ENCODE measurements at places on chromosomes 12 and 14.
A peak's percentile ranks its signal among the peaks of the same experiment; 100 is the strongest.

DNA sequence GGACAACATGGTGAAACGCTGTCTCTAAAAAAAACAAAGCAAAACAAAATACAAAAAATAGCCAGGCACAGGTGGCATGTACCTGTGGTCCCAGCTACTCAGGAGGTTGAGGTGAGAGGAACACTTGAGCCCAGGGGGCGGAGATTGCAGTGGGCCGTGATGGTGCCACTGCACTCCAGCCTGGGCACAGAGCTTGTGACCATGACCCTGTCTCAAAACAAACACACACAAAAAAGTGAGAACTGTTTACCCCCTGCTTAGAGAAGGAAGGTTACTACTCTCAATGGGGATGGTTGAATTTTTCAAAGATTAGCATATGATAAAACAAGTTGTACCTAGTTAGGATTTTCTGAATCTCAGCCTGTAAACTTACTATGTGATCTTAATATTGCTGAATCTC lies 68.0 kb downstream of the ZFP36L1 start:
- no peak for DNase-seq

DNA sequence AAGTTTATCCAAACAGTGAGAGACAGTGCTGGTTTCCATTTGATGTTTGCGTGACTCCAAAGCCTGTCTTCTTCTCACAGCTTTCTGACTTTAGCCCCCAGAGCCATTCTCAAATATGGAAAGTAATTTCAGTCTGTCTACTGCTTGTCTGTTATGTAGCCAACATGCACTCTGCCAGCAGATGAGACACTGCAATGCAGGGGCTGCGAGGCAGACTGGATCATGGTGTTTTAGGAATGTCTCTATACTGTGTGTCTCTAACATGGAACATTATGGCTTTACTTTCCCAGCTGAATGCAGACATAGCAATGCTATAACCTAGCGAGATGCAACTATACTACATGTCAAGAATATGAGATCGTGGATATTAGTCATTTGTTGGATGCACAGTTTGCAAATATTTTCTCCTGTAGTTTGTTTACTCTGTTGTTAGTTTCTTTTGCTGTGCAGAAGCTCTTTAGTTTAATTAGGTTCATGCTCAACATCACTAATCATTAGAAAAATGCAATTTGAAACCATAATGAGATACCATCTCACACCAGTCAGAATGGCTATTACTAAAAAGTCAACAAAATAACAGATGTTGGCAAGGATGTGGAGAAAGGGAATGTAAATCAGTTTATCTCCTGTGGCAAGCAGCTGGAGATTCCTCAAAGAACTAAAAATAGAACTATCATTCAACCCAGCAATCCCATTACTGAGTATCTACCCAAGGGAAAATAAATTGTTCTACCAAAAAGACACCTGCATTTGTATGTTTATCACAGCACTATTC lies 235.8 kb upstream of the TMTC1 start:
- no peak for DNase-seq

- DNase-seq: no peak
These were observed 15.2 kb upstream of the CCT2 start for GRCh38 chr12:69570000-69570516.

DNA sequence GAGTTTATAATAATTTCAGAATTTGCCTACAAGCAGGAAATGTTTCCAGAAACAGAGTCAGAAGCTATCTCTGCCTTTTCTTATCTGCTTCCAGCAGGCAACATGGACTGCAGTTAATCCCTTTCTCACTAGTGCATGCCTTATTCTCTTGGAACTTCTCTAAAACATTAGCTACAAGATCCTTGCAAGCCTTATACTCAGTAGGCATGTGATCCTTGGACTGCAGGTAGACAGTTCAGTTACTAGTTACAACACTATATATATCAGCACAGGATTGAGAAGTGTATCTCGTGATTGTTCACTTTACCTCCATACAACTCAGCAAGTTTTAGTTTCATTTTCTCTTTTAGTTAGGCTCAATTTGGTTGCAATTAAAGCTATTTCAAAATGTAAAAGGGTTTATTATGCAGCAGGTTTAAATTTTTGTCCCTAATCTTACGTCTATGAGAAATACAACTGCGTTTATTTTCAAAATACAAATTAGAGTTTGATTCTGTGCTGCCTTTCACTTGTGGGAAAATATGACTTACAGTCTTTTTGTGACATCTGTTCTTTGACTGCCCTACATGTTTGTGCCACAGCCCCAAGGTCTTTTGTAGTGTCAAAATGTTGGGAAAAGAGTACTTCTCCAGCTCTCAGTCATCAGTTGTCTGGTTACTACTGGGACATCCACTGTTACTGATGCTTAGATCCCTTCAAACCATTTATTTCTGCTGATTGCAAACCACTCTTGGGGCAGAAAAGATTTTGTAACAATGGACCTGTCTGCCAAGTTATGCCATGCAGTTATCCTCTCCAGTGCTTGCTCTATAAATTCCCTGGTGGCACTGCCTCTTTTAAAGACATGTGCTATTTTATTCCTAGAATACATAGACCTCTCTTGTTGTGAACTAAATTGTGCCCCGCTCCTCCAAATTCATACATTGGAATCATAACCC lies 709.0 kb upstream of the FOXG1 start:
- DNase-seq: peak; percentile 4

DNA sequence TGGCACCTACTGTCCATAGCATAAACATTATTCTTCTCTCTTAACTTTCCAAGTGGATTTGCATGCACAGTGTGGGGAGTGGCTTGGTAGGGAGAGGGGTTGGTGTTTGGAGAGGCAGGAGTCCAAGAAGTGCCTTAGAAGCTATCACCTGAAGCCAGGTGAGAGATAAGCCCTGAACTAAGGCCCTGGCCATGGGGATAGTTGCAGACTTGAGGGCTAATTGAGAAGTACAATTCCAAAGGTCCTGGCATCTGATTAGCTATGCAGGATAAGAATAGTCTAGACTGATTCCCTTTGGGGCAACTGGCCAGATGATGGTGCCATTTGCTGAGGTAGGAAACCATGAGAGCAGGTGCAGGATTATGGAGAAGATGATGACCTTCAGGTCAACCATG lies 2.0 kb upstream of the PCK2 start:
- DNase-seq: no peak

GRCh38 chr12:102462386-102462785 lies 18.0 kb downstream of the IGF1 start:
- no peak for DNase-seq

- no peak for DNase-seq
These were observed 5.5 kb downstream of the ZCCHC8 start for GRCh38 chr12:122495258-122495657.

DNA sequence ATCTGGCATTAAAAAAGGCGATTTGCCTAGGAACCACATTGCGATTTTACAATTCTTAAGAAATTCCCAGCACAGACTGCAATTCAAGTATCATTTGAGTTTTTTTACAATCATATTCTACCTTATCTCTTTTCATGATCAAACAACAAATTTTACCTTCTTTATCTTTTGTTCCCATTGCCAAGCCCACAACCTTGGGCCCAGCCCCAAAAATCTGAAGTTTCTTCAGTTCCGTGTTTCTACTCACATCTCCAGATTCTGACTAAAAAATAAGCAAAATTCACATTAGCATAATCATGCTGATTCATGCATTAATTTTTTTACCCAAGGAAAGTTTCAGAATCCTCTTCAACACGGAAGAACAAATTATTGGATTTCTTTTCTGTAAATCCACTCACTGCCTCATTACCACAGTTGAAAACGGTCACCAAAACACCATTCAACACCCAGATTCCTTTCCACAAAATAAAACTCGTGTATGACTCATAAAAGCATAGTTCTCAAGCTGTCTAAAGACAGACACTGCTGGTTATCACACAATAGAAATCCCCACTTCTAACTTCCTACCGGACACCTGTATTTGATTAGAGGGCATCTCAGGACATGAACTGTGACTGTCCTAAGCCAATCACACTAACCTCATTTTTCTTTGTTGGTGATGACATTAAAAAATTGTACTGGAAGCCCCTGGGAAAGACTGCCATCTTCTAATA lies 32.7 kb downstream of the KDM5A start:
- DNase-seq: no peak

DNA sequence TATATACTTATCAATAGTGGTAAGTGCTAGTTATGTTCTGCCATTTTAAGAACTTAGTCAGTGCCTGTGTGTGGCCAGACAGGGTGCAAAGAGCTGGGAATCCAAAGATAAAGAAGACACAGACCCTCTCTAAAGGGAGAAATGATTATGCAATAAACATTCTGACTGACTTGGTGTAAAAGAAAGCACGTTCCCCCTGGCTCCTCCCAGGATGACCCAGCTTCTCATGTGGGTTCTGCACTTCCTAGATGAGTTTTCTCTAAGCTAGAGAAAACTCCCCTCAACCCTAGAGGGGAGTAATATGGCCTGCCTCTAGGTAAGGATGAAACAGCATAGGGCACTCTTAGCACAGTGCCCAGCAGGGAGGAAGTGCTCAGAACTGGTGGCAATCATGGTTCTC lies 231.2 kb downstream of the VRK1 start:
- no peak for DNase-seq

- no peak for DNase-seq
These were observed 631.8 kb downstream of the TMTC2 start for GRCh38 chr12:83318386-83319098.

DNA sequence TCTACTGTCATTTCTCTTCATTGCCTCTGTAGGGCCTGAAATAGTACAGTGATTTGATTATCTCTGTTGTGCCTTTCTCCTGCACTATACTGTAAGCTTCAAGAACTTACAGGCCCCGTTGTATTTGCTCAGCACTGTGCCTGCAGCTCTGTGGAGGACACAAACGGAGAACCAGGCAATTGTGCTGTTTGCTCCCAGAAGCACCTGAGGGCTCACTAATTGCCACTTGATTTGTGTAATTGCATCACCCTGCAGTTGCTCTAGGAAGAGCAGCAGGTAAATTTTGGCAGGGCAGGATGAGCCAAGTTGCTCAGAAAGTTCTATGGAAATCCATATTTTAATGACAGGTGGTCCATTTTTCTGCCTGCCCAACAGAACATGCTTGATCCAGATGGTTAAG lies 11.6 kb upstream of the KRT82 start:
- DNase-seq: no peak

GRCh38 chr14:75068294-75069120 lies 934 bp upstream of the ZC2HC1C start:
- peak; percentile 78 for DNase-seq

- peak; percentile 65 for DNase-seq
These were observed 437 bp downstream of the ERO1A start for GRCh38 chr14:52694761-52695480.

- DNase-seq: peak; percentile 8
These were observed 653.9 kb upstream of the TBX3 start for GRCh38 chr12:115337693-115338543.

DNA sequence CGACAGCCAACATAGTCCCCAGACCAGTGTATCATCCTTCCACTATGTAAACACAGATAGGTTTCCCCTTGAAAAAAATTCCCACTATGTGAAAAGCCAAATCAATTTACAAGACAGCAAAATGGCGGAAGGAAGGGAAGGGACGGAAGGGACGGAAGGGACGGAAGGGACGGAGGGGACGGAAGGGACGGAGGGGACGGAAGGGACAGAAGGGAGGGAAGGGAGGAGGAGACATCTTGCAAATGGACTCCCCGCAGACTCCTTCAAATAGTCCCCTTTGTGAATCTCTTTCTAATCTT lies 75.3 kb downstream of the NINJ2 start:
- no peak for DNase-seq

DNA sequence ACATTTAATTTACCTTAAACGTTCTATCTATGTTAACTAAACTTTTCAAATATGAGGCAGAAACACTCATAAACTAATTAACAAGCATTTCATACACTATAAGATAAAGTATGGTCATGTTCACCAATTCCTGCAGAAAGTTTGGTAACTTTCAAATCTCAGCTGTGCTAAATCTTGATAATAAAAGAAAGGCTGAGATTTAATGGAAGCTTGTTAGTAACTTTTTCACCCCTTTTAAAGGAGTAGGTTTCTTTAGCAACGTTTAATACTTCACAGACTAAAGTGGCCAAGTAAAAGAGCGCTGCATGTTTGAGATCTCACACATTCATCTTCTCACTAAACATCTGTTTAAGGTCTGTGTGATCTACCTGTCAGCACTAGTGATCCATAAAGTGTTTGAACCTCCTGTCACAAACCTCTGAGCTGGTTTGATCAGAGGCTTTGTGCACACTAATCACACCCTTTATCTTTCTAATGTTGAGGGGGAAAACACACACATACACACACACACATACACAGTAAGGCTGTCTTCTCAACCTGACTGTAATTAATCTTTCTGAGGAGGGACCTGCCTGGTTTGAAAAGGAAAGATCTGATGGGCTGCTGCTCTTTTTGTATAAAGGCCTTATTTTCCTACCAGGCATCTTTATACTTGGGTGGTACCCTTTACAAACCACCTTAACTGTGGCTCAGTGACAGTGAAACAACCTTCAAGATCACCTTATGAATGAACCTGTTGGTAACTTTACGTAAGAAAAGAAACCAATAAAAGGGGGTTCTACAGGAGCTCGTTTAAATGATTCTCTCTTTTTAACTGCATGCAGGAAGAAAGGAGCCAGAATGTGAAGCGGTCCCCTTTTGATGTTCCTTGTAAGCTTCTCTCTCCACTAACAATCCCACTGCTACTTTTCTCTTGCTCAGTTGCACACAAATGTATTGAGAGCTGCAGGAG lies 244.2 kb downstream of the SOX5 start:
- DNase-seq: no peak

DNA sequence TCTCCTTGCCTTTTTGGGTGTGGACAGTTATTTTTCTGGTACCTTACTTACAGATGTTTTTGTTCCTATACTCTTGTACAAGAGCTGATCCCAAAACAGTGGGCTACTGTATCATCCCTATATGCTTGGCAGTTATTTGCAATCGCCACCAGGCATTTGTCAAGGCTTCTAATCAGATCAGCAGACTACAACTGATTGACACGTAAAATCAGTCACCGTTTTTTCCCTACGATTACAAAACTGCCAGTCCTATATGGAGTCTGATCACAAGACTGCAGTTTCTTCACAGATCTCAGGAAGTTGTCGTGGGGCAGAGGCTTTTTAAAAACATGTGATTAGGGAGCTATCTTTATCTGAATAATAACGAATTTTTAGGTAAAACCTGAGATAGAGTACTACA lies 1.3 kb downstream of the LYSET start:
- DNase-seq: peak; percentile 29

DNA sequence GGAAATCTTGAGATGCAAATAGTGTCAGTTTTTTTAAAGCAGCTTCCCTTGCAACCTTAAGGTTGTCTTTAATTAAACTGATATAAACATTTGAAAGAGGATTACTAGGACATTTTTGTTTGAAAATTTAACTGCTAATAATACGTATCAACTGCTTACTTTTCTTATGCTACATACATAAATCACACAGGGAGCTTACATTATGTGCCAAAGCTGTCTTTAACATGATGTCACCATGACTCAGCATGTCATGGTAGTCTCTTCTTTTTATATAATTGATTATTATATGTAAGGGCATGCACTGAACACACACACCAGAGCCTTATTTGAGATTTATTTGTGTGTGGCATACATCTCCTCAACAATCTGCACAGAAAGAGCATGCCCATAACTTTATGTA lies 63.0 kb upstream of the PTHLH start:
- DNase-seq: peak; percentile 63

DNA sequence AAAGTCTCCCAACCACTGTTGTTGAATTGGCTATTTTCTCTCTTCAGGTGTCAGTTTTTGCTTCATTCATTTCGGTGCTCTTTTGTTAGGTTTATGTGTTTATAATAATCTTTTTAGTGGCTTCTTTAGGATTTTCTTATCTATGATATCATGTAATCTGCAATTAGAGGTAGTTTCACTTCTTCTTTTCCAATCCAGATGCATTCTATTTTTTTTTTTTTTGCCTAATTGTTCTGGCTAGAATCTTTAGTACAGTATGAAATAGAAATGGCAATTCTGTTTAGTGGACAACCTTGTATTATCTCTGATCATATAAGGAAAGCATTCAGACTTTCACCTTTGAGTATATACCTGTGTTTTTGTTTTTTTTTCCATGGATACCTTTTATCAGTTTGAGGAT lies 17.4 kb downstream of the CNOT2 start:
- DNase-seq: no peak
